D341Med (cell line): ENCODE measurements at places on chromosomes 4 and X.

- no peak for DNase-seq
Measured at GRCh38 chr4:112140536-112140935, 4.7 kb upstream of the FAM241A start.

DNA sequence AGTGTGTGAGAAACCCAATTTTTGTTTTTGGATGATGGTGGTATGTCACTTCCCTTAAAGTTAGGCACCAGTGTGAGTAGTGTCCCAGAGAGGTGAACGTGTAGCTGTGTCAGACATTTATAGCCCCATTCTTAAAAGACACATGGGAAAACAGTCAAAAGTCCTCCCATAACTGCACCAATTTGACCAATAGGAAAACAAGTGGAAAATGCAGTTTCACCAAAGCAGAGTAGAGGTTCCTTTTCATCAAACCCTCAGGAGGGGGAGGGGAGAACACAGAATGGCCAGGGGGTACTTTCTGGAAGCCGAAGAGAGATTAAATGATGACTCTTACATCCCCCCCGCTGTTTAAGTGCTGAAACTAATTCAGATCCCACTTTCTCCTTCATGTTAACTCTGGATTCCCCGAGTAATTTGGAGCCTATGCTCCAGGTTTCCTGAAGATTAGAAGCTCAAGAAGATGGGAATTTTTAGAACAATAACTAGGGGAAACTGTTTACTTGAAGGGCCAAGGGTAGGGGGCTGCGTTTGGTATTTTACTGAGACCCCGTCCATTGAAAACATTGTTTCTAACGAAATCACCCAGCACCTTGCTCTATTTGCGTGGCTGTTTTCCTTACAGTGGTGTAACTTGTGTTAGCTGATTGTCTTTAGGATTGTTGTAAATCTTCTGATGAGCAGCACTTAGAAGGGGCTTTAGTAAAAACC is 2.1 kb upstream of the LEF1 start:
- DNase-seq, result no peak

DNA sequence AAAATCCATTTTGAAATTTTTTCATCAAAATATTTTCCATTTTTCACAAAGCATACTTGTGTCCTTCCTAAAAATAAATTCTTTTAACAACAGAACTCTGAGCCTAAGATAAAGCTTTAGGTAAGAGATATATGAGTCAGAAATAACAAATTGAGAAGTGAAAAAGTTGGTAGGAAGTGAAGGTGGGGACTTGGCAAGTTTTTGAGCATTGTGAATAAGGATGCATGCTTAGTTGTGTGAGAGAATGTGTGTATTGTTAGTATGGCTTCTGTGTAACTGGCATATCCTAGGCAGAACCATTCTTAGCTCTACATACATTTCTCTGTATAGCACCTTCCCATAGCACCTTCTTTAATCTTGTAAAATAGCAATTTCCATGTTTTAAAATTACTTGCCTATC is 6.8 kb downstream of the ASB5 start:
- no peak for DNase-seq

GRCh38 chrX:136725441-136726104 is 55.2 kb downstream of the ARHGEF6 start:
- no peak for DNase-seq

DNA sequence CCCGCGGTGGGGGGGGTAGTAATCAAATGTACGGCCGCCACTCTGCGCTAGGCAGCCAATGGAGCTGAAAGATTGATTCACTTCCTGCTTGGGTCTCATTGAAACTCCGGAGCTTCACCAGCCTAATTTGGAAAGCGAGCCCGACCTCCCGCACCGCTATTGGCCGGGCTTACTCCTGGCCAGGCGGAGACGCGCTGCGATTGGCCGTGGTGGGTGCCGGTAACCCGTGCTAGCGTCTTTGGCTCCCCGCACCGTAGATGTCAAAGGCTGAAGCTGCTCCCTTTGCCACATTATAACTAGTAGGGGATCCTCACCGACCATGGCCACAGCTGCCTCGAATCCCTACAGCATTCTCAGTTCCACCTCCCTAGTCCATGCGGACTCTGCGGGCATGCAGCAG is at the start of gene POU3F4:
TSS of gene POU3F4 (plus strand) at position 285 of the 400 bp plus-strand sequence. CDS start at position 320, 35 bp downstream.
- DNase-seq, result no peak

DNA sequence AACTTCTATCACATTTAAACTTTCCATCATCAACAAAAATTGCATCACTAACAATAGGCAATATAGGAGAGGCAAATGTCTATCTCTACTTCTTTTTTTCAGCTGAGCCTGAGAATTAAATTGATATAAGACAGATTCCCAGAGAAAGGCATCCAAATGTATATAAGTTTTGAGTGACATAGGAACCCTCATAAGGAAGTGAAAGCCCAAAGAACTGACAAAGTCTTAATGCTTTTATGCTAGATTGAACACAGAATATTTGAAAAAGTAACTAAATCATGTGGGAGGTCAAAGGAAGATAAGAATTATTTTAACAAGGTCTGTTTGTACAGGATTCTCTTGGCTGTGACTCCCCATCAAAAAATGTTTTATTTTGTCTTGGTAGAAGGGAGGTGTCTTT is 714.9 kb downstream of the GRXCR1 start:
- no peak for DNase-seq

- no peak for DNase-seq
Measured at GRCh38 chr4:3073158-3074077, 920 bp downstream of the HTT-AS start.

GRCh38 chr4:74219240-74219639 is 61.3 kb downstream of the MTHFD2L start:
- DNase-seq, result no peak

DNA sequence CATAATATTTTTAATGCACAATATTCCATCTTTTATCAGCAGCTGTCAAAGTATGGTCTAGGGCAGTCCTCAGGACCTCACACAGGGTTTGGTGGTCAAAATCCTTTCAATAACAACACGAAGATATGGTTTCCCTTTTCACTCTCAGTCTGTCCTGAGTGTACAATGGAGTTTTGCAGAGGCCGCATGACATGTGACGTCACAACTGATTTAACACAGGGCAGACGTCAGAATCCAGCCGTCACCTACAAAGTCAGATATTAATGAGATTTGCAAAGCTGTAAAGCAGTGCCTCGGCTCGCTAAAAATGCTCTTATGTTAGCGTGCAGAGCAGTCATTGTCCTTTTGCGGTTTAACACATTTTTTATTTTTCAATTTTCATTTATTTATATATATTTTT is 12.5 kb downstream of the ABLIM2 start:
- DNase-seq, result no peak

DNA sequence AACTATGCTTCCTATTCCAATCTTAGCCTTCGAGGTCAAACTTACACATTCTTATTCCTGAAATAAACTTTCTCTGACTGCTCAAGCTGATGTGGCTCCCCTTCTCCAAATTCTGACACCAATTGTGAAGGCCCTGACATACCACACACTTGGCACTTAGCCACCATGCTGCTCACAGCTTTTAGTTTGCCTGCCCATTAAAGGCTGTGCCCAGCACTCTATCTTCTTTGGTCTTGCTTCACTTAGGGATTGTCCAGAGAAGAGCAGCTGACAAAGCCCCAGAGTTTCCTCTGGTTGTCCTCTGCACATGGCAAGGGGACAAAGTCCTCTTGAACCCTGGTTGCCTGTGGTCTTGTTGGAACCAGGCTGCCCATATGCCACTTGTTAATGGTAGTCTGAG is 126.1 kb downstream of the ARHGEF9 start:
- no peak for DNase-seq

- no peak for DNase-seq
Measured at GRCh38 chr4:145480257-145480656, 1.4 kb upstream of the SMAD1 start.

DNA sequence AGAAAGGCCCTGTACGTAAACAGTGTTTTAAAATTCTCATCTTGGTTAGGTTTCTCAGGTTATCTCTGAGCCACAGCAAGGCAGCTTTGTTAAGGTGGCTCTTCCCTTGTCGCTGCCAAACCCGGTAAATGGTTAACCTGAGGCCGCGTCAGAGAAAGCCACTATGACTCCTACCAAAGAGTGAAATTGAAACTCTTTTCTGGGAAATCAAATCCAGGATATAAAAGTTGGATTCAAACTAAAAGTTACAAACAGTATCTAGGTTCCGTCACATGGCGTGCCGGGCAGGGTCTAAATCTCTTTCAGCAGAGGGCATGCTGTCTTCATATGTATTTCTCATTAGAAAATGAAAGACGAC is 433 bp downstream of the MMAA start:
- DNase-seq, result no peak

GRCh38 chrX:20500949-20501348 is 234.2 kb upstream of the RPS6KA3 start:
- no peak for DNase-seq

DNA sequence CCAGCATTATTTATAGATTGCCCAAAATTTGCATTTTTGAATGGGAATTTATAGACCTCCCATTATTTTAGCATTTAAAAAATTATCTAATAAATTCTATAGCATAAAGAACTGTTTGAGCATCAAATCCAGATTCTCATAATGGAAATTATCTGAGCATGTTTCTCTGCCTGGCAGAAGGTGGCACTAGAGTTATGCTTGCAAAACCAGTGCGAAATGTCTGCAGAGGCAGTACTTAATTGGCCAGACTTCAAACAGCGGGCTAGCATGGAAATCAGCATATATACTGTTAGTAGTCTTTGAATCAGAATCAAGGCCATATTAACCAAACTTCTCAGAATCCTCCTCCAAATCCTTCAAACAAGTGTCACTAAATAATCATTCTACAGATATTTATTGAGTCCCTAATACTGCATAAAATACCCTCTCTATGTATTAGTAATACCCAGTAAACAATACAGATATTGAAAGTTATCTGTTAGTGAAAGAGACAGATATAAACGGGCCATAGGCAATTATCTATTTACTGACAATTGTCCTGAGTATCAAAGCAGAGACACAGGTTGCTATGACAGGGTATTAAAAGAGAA is 78.7 kb upstream of the DCLK2 start:
- peak; percentile 66 for DNase-seq

DNA sequence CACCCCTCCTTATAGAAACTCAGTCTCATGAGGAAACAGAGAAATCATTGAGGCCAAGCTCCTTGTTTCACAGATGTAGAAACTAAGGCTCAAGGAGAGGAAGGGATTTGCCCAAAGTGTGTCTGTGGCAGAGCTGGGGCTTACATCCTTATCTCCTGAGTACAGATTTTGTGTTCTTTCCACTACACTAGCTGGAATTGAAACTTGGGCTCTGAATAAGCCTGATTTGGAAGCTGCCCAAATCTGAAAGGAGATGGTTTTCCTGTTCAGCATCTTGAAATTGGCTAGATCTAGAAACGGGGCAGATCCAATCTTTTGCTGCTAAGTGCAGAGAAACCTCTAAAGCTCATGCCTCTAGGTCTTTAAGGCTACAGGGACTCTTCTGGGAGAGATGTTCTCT is 24.3 kb downstream of the AWAT2 start:
- DNase-seq, result no peak

- no peak for DNase-seq
Measured at GRCh38 chrX:357035-357692, 29.5 kb downstream of the PPP2R3B start.

DNA sequence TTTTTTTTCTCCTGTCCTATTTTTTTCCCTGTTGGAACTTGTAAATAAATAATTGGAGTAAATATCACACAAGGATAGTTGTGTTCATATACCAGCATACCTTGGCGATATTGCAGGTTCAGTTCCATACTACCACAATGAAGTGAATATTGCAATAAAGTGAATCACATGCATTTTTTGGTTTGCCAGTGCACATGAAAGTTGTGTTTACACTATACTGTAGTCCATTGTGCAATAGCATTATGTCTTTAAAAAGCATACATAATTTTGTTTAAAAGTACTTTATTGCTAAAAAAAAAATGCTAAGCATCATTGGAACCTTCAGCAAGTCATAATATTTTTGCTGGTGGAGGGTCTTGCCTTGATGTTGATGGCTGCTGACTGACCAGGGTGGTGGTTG is 88.6 kb downstream of the GSTCD start:
- no peak for DNase-seq

- DNase-seq, result no peak
Measured at GRCh38 chr4:15006416-15007024, 4.2 kb downstream of the CPEB2 start.
